ENCODE measurements at places on chromosomes 13 and 19.
A peak's percentile ranks its signal among the peaks of the same experiment; 100 is the strongest.

- DNase-seq: no peak
Observed at GRCh38 chr13:20131057-20131832, 29.6 kb downstream of the GJA3 start.

GRCh38 chr13:113962386-113962785 lies 11.5 kb downstream of the C13orf46 start:
- DNase-seq: no peak

GRCh38 chr19:35281303-35281702 lies 1.0 kb upstream of the HAMP start:
- no peak for DNase-seq

- no peak for DNase-seq
Observed at GRCh38 chr13:30339738-30340330, 32.5 kb upstream of the KATNAL1 start.

- no peak for DNase-seq
Observed at GRCh38 chr13:52850072-52850395, 1.6 kb upstream of the PCDH8 start.

- DNase-seq: no peak
Observed at GRCh38 chr19:3137119-3137518, 1.3 kb downstream of the GNA15 start.

GRCh38 chr13:67015976-67016600 lies 214.0 kb downstream of the PCDH9 start:
- no peak for DNase-seq

GRCh38 chr13:90108547-90108946 lies 1238.9 kb upstream of the MIR17HG start:
- DNase-seq: no peak

DNA sequence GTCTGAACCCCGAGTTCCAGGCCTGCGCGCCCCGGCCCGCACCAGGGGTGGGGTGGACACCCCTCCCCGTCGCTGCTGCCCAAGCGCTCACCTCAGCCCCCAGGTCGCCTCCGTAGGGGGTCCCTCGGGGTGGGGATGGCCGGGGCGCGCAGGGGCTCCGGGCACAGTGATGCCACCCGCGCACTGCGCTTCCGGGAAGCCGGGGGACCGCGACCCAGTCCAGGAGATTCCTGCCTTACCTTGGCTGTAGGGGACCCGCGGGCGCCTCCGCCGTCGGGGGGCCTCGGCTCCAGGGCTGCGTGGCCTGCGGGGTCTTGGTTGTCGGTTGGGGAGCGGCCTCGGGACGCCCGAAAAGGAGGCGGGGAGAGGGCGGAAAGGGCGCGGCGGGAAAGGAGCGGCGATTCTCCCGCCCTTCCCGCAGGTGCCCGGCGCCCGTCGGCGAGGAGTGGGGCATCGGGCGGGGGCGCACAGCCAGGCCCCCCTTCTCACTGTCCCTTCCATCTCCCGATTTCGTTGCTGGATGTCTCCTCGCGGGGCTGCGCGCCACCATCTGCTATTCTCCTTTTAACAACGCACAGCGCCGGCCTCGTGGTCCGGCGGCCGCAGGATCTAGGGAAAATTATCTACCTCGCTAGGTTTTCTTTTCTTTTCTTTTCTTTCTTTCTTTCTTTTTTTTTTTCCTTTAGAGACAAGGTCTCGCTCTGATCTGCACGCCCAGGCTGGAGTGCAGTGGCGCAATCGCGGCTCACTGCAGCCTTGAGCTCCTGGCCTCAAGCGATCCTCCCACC lies at the start of gene KEAP1:
KEAP1 (minus strand) TSS at position 355 of the 788 bp plus-strand sequence. CDS start 3,323 bp downstream, outside the sequence.
- peak; percentile 31 for DNase-seq

GRCh38 chr13:45542878-45543277 lies 72.7 kb downstream of the ERICH6B start:
- DNase-seq: no peak

GRCh38 chr19:35375505-35376307 lies 4.8 kb downstream of the GPR42 start:
- DNase-seq: no peak

DNA sequence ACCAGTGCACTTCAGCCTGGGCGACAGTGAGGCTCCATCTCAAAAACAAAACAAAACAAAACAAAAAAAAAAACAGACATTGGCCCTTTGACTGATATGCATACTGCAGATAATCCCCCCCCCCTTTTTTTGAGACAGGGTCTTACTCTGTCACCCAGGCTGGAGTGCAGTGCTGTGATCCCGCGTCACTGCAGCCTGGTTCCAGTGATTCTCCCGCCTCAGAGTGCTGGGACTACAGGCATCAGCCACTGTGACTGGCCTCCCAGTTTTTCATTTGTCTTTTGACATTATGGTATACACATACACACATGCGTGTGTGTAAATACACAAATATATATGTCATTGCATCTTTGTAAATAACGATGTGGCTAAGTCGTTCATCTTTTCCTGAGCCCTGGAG lies 61.8 kb downstream of the ATP11A start:
- no peak for DNase-seq

DNA sequence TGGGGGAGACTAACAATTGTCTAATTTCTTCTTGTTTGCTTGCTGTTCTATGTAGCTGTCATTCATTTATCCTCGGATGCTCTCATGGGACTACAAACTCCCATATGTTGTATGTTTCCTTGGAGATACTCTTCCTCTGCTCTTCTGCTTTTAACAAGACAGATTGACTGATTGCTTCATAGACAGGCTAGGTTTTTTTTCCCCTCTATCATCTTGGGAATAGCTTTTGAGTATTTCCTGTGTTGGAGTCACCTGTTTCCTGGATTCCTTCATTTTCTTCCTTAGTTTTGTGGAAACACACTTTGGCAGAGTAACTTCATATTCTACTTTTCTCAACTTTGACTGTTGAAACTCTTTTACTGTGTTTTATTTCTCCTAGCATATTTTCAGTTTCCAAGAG lies 27.6 kb downstream of the EDNRB start:
- DNase-seq: no peak

GRCh38 chr13:27770809-27771208 lies 21.5 kb upstream of the GSX1 start:
- DNase-seq: no peak

- no peak for DNase-seq
Observed at GRCh38 chr13:60275208-60275607, 111.5 kb upstream of the DIAPH3 start.

DNA sequence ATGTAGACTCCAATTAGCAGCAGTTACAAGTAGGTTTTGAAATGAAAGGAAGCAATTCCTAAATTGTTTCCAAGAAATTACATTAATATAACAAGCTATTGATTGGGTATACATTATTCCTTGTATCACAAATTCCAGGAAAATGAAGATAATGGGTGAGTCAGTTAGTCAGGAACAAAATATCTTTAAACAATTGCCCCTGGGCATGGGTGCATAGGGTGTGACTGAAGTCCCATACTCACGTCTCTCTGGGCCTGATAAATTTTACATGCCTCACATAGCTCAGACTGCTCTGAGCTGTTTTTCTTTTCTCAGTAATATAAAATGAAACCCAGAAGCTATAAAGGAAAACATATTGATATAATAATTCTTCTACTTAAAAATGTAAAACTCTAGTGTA lies 87.8 kb downstream of the FNDC3A start:
- DNase-seq: no peak

DNA sequence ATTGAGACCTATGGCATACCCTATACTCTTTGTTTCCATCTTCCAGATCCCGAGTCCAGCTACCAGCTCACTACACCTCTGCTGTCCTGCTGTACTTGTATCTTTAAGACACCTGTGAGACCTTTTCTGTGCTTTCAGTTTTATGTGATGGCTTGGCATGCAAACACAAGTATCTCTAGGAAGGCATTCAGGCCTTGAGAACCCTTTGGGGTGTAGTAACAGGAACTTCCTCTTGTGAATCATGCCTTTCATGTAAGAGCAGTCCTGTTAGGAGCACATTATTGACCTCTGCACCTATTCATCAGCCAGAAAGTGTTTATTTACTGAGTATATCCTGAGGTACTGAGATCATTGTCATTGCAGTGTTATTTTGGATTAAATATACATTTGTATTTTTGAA lies 87.0 kb upstream of the HTR2A start:
- no peak for DNase-seq

DNA sequence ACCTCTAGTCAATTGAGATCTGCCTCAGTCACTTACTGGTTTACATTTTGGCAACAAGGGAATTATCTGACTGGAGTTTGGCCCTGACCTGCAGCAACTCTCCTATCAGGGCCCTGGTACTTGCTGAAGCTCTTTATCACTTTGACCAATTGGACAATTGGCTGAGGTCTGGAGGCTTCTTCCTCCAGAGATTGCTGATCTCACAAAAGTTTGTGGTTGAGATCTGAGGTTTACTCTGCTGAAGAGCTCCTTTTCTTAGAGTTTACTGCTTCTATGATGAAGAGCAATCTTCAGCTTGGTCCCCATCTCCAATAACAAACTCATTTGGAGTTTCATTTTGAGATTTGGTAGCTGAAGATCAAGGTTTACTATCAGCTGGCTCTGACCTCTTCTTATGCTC lies 276.9 kb upstream of the SGCG start:
- no peak for DNase-seq

- no peak for DNase-seq
Observed at GRCh38 chr19:31118986-31119385, 230.2 kb downstream of the TSHZ3 start.

DNA sequence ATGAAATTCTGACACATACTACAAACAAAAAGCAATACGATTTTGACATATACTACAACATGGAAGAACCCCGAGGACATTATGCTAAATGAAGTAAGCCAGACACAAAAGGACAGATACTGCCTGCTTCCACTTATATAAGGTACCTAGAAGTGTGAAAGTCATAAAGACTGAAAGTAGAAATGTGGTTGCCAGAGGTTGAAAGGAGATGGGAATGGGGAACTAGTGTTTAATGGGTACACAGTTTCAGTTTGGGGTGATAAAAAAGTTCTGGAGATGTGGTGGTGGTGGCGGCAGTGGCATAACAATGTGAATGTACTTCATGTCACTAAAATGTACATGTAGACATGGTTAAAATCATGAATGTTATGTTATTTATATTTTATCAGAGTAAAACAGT lies 12.1 kb upstream of the NDFIP2 start:
- no peak for DNase-seq

- peak; percentile 66 for DNase-seq
Observed at GRCh38 chr19:16327911-16328823, 3.5 kb downstream of the KLF2 start.

DNA sequence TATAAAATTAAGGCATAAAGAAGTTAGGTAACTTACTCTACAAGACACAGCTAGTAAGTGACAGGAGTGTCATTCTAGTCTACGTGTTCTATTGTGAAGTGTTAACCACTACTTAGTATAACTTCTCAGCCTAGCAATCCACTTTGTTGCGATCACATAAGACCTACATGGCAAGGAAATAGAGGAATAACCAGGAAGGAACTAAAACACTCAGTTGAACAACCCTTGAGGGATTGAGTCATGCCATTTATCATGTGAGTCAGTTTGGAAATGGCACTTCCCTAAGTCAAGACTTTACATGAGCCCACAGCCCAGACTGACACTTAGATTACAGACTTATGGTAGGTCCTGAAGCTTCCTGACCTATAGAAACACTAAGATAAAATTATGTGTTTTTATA lies 279.5 kb upstream of the PCDH20 start:
- no peak for DNase-seq

GRCh38 chr13:20174656-20175405 lies 14.0 kb upstream of the GJA3 start:
- peak; percentile 87 for DNase-seq

DNA sequence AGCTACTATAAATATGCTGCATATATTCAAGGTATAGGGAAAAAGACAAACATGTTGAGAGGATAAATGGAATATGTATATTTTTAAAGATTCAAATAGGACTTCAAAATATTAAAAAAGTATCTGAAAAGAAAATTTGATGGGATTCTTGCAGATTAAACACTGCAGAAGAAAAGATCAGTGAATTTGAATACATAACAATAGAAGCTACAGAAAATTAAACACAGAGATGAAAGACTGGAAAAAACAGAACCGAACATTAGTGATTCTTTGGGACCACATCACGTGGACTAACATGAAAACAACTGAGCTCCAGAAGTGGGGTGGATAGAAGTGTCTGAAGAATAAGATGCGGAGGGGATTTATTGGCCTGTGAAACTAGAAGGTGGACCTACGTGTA lies 217.2 kb downstream of the RFC3 start:
- DNase-seq: no peak

DNA sequence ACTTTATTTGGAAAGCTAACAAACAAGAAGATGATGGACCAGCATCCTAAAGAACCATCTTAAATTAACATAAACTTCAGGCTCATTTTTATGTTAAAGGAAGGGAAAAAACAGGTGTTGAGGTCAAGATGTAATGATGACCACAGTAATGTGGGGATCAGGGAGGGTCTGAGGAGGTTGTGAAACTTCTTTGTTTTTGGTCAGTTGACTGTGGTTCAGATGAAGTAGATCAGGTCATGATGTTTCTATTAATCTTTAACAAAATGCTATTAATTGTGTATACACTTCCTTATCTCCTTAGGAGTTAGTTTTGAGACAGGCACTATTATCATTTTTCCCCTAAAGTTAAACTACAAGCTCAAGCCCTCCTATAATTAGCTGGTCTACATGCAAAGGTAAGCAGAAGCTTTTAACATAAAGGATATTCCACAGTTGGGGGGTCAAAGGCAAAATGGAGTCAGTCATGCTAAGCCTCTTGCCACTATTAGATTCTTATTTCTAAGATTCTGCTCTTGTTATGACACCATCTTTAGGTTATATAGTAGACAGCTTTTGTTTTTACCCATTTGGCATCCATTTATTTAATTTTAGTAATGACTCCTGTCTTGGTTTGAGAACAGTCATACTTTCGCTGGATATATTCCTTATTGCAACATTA lies 800.1 kb upstream of the PCDH9 start:
- DNase-seq: no peak

DNA sequence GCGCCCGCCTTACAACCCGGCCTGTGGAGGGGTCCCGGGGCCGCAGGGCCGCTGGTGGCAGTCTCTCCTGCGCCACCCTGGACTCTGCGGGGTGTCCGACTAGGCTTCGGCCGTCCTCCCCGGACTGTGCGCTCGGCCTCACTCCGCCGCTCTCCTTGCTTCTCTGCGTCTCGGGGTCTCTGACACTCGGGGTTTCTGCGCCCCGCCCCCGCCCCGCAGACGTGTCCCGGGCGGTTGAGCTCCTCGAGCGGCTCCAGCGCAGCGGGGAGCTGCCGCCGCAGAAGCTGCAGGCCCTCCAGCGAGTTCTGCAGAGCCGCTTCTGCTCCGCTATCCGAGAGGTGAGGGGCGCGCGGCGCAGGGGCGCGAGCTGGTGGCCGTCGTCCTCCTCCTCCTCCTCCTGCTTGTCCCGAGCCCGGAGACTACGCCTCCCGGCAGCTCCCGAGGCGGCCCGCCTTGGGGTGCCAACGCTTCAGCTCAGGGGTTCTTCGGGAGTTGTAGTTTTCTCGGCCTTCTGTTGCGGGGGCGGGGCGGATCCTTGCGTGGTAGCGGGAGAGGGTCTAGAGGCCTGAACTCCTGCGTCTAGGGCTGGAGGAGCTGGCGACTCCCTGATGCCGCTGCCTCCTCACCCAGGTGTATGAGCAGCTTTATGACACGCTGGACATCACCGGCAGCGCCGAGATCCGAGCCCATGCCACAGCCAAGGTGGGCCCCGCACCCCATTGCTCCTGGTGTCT lies 627 bp downstream of the LIN7B start:
- no peak for DNase-seq

GRCh38 chr13:113620036-113620796 lies 35.7 kb downstream of the TFDP1 start:
- DNase-seq: no peak
